ENCODE measurements at places on chromosomes 1 and 21. TPM values are rescaled to one million over a fixed set of nuclear protein-coding genes. Genes with fewer than 3 reads are reported as not detected.

DNA sequence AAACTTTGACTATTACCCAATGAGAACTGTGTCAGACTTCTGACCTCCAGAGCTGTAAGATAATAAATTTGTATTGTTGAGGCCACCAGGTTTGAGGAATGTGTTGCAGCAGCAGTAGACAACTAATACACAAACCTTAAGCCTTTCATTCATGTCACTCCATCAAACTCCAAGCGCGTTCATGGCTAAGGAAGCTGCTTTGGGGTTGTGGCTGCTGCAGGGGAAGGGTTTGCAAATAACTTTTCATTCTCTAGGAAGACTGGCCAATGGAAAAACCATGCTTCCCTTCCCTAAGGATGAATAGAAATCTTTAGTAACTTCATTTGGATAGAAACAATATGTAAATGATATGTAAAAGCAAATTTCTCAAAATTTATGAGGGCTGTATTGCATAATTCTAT lies 170.4 kb downstream of the RHOU start:
- H3K4me1 ChIP-seq: no peaks in the 10 kb centered on the region
- no peak overlapping the region for H3K4me3 ChIP-seq
- H3K36me3 ChIP-seq: no peaks in the 10 kb centered on the region
- no peaks in the 10 kb centered on the region for H3K27me3 ChIP-seq
- DNase-seq: no peak
- H3K27ac ChIP-seq: no peak overlapping the region

GRCh38 chr21:35885942-35886541 lies 174.3 kb downstream of the SETD4 start:
- H3K4me1 ChIP-seq: no peaks in the 10 kb centered on the region
- H3K27ac ChIP-seq: no peak overlapping the region
- peaks cover 19% of the 10 kb centered on the region for H3K27me3 ChIP-seq

GRCh38 chr21:18772404-18772803 lies 368.8 kb upstream of the TMPRSS15 start:
- H3K27ac ChIP-seq: no peak overlapping the region
- H3K27me3 ChIP-seq: no peaks in the 10 kb centered on the region
- DNase-seq: no peak
- no peaks in the 10 kb centered on the region for H3K4me1 ChIP-seq
- H3K36me3 ChIP-seq: no peaks in the 10 kb centered on the region

GRCh38 chr1:61274939-61275338 lies 192.6 kb downstream of the NFIA start:
- no peak overlapping the region for H3K27ac ChIP-seq
- H3K4me1 ChIP-seq: peaks cover 6% of the 10 kb centered on the region
- no peak overlapping the region for H3K4me3 ChIP-seq

DNA sequence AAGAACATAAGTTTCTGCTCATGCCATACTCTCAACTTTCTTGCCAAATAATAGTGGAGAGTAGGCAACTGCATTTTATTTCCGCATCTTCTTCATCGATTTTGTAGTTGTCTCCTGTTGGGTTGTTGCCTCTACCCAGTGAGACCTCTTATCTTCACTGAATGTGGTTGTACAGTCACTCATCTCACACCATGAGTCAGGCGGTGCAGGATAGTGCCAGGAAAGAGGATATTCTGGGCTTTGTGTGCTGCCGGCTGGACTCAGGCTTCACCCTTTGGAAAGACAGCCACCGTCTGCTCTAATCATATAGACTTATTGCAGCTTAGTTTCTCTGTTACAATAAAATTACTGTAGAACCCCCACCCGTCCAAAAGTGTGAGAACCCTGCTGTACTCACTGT lies 154.3 kb upstream of the USP24 start:
- no peaks in the 10 kb centered on the region for H3K4me1 ChIP-seq
- H3K27ac ChIP-seq: no peak overlapping the region
- no peak for DNase-seq
- no peaks in the 10 kb centered on the region for H3K36me3 ChIP-seq

- no peak overlapping the region for H3K27ac ChIP-seq
- H3K4me1 ChIP-seq: peaks cover 16% of the 10 kb centered on the region
- no peak overlapping the region for H3K4me3 ChIP-seq
- H3K27me3 ChIP-seq: no peaks in the 10 kb centered on the region
- no peak for DNase-seq
Measured at GRCh38 chr1:31398246-31398645, 14.8 kb upstream of the SERINC2 start.

GRCh38 chr1:200231787-200232231 lies 178.0 kb downstream of the ZNF281 start:
- H3K27ac ChIP-seq: no peak overlapping the region
- H3K36me3 ChIP-seq: no peaks in the 10 kb centered on the region
- no peak for DNase-seq

- no peak overlapping the region for H3K4me3 ChIP-seq
- peaks cover 13% of the 10 kb centered on the region for H3K27me3 ChIP-seq
- DNase-seq: no peak
Measured at GRCh38 chr1:199447906-199448305, 579.6 kb upstream of the NR5A2 start.

DNA sequence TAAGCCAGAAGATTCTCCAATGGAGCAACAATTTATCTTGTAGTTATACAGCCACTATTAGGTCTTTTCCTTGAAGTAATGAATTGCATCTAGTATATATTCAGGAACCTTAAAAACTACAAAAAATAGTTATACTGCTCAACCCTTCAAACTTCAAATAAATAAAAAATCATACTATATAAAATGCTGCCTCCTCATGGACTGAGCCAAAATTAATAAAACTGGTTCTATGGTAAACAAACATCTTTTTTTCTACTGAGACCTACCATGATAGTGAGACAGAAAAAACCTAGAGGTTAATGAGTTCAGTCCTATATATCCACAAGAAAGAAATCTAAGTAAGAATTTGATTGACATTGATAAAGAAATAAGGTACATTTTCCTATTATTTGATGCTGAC lies 67.7 kb downstream of the GPATCH2 start:
- no peak for DNase-seq
- H3K36me3 ChIP-seq: no peaks in the 10 kb centered on the region
- no peaks in the 10 kb centered on the region for H3K27me3 ChIP-seq

DNA sequence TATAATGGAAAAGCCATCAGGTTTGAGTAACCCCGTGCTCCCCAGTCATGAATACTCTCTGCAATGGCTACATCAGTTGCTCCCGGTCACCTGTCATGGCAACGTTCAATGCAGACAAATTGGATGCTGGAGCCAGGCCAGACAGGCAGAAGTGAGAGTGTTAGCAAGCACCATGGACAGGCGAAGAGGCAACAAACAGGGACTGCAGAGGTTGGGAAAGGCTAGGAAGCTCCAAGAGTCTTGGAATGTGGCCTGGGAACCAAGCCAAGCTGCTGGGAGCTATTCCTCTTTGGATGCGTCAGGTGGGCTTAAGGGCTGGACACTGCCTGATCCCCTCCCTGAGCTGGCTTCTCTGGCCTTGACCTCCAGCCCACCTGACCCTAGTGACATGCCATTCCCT lies 102.9 kb downstream of the ACTL8 start:
- H3K4me3 ChIP-seq: no peak overlapping the region
- H3K36me3 ChIP-seq: no peaks in the 10 kb centered on the region
- H3K27ac ChIP-seq: no peak overlapping the region
- no peaks in the 10 kb centered on the region for H3K4me1 ChIP-seq

DNA sequence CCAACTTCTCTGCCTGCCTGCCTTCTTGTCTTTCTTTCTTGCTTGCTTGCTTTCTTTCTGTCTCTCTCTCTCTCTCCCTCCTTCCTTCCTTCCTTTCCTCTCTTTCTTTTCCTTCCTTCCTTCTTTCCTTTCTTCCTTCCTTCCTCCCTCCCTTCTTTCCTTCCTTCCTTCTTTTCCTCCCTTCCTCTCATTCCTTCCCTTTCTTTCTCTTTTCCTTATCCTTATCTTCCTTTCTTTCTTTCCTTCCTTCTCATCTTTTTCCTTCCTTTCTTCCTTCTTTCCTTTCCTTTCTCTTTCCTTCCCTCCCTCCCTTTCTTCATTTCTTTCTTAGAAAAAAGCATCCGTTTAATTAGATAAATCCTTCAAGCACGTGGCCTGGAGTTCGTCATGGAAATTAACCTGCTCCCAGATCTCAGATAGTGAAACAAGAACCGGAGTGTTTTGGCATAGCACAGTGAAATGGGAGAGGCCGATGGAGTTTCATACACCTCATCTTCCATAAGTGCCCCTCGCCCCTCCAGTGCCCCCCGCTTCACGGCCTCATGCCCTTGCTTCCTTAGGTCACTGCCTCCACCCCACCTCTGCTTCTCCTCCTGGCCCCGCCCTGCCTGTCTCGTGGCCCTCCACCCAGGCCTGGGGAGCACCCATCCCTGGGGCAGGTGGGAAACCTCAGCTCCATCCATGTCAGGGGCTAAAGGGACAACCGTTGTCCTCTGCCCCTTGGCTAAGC lies 11.3 kb downstream of the CASZ1 start:
- DNase-seq: no peak
- H3K4me3 ChIP-seq: no peak overlapping the region
- no peaks in the 10 kb centered on the region for H3K36me3 ChIP-seq
- H3K4me1 ChIP-seq: no peaks in the 10 kb centered on the region

DNA sequence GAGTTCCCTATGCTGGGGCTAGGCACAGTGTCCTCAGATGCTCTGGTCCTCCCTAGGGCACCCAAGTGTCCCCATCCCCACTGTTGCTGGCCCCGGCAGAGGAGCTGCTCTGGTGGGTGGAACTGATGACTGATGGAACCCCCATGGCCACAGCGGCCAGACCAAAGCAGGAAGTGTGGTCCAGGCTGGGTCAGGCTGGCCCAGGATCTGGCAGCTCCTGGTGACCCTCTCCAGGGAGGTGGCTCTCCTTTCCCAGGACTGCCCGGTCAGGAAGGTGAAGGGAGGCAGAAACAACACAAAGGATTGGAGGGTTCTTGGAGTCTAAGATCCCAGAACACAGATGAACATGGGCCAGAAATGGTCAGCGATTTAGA lies 1.1 kb downstream of the NKAIN1 start:
- H3K36me3 ChIP-seq: peaks cover 5% of the 10 kb centered on the region
- no peak overlapping the region for H3K27ac ChIP-seq
- peak overlapping the region; percentile 61 for H3K4me3 ChIP-seq
- H3K27me3 ChIP-seq: peaks cover 52% of the 10 kb centered on the region
- DNase-seq: no peak
- H3K4me1 ChIP-seq: peaks cover 21% of the 10 kb centered on the region

DNA sequence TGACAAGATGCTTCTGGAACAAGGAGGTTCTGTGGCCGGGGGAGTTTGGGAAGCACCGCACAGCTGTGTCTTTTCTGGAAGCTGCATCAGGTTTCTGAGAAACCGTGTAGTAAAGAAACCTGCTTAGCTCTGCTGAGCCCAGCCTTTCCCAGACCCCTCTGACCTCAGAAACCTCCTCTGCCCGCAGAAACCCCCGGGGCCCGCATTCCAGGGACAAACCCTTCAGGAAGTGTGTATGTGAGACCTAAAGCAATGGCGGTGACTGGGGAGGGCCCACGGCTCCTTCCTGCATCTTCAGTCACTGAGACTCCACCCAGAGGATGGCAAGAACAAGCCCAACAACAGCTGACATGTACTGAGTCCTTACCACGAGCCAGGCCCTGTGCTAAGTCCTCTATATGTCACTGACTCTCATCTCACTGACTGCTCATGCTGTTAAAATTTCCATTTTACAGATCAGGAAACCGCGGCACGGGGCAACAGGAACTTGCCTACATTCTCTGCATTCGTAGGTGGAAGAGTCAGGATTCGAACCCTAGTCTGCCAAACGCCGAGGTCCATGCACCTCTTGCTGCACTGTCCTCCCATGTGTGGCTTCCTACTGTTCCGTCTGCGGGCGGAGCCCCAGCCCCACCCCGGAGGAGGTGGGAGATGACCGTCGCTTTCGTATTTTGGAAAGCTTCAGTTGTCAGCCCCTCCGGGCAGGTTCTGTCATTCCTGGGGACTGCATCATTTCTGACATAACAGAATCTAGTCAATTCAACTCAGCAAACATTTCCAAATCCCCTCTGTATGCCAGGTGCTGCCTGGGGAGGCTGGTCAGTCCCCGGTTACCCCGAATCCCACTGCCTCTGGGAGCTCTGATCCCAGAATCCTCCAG lies 73.3 kb upstream of the KLHDC7A start:
- no peaks in the 10 kb centered on the region for H3K36me3 ChIP-seq
- no peak for DNase-seq
- H3K4me1 ChIP-seq: no peaks in the 10 kb centered on the region
- no peak overlapping the region for H3K4me3 ChIP-seq

DNA sequence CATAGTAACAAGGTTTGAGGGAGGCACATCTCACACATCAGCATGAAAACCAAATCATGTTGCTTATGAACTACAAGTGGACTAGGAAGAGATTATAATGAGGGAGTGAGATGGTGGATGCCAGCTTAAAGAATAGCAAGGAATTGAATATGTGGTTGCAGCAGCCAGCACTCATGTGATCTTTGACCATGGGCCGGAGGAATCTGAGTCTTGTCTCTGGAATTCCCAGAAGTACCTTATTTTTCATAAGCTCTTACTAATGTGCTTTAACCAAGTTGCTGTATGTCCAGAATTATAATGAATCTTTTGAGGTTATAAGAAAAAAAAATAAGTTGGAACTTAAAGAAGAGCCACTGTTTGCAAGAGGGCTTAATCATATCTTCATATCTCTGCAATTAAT lies 97.0 kb downstream of the DISP1 start:
- H3K27me3 ChIP-seq: no peaks in the 10 kb centered on the region
- no peak for DNase-seq
- H3K4me1 ChIP-seq: no peaks in the 10 kb centered on the region
- no peak overlapping the region for H3K27ac ChIP-seq
- no peak overlapping the region for H3K4me3 ChIP-seq

CRYAA gene
- total RNA-seq: not detected

TNFRSF4 gene
- total RNA-seq: 52.8 TPM

DYNLT5 gene
- not detected for total RNA-seq

POU3F1 gene
- total RNA-seq: not detected
